ENCODE measurements at places on chromosomes 6 and 20.
A peak's percentile ranks its signal among the peaks of the same experiment; 100 is the strongest.

DNA sequence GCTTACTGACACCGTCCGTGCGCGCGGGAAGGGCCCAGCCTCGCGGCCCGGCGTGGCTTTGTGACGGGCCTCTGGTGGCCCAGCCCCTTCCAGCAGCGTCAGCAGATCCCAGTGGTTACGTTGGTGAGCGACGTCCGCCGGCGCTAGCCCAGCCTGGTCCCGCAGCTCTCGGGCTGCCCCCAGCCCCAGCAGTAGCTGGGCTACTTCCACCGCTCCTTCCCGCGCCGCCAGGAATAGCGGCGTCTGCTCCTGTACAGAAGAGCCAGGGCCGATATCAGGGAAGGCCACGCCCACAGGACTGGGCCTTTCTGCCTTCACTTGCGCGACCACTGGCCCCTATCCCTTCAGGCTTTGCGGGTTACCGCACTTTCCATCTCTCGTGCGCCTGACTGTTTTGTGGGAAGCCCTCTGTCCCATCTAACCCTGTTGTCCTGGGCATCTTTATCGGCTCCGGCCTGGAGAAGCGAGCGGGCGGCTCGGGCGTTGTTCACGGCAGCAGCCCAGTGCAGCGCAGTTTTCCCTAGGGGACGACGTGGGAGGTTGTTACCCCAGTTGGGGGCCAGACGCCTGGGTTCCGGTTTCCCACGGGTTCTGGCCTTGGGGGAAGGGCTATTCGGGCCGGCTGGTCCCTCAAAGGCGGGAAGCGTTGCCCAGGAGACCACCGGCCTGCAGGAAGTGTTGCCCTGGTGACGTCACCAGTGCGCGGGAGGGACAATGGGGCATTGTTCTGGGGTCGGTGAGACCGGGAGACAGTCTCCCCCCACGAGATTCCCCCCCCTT is 3.6 kb upstream of the GPSM3 start:
- DNase-seq: peak; percentile 46

- no peak for DNase-seq
Measured at GRCh38 chr6:15588971-15589634, 73.7 kb downstream of the DTNBP1 start.

DNA sequence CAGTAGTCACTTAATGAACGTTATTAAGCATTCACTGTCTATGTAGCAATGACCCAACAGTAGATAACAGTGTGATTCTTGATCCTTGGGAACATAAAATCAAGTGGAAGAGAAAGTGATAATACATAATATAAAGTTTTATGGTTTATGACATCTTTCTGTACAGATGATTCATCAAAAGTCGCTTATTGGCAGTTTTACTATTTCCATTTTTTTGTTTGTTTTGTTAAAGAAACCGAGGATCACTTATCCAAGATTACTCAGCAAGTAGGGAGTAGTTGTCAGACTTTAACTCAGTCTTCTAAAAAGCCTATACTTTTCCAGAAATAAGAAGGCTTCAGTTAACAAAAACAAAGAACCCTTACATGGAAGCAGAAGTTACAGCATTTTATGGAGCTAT is 260.8 kb downstream of the ZFAND3 start:
- no peak for DNase-seq

GRCh38 chr6:134416418-134417154 is 98.7 kb upstream of the SGK1 start:
- no peak for DNase-seq

DNA sequence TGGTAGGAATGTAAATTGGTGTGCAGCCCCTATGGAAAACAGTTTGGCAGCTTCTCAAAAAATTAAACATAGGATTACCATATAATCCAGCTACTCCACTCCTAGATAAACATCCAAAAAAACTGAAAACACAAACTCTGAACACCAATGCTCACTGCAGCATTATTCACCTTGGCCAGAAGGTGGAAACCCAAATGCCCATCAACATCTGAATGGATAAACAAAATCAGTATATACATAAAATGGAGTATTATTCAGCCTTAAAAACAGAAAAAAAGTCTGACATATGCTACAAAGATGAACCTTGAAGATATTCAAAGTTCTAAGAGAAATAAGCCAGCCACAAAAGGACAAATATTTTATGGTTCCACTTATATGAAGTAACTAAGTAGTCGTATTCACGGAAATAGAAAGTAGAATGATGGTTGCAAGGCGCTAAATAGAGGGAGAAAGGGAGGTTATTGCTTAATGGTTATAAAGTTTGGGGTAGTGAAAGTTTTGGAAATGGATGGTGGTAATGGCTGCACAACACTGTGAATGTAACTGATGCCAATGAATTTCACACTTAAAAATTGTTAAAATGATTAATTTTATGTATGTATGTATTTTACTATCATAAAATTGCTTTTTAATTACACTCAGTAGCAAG is 4.0 kb downstream of the PHF10 start:
- DNase-seq: no peak

- no peak for DNase-seq
Measured at GRCh38 chr6:2820415-2820814, 21.2 kb downstream of the SERPINB1 start.
